ENCODE measurements at places on chromosomes 6 and 20.

DNA sequence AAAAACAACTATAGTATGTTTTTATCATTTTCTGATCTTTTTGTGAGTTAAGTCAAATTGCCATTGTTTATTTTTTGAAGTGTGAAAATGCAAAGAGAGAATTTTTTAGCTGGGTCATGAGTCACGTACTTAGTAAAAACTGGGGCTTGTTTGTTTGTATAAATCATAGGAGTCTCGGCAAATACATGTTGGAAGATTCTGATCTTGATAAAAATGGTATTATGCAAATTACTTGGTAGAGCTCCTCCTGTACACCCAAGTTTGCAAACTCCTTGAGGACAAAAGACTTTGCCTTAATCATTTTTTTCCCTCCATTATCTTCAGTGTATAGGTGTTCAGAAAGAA is 25.8 kb downstream of the TBPL1 start:
- DNase-seq = no peak

- no peak for DNase-seq
Measured at GRCh38 chr6:42507195-42507594, 55.5 kb upstream of the TRERF1 start.

GRCh38 chr20:31485450-31486339 is 10.6 kb downstream of the REM1 start:
- no peak for DNase-seq

- DNase-seq = no peak
Measured at GRCh38 chr6:137536104-137536773, 42.0 kb upstream of the OLIG3 start.

DNA sequence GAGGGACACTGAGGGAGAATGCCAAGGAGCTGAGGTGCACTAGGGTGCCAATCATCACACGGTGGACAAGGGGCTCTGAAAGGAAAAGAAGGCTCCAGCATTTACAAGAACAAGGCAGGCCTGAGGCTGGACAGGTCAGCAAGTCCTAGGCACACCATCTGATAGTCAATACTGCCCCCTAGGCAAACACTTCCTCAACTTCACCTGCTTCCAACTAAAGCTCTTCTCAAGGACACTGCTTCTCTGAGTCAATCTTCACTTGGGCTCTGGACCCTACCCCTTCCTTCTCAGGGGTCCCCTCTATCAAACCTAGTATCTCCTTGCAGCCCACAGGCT is 37.7 kb upstream of the SLC4A11 start:
- DNase-seq = no peak

- no peak for DNase-seq
Measured at GRCh38 chr20:48266571-48266970, 481.3 kb upstream of the SULF2 start.

DNA sequence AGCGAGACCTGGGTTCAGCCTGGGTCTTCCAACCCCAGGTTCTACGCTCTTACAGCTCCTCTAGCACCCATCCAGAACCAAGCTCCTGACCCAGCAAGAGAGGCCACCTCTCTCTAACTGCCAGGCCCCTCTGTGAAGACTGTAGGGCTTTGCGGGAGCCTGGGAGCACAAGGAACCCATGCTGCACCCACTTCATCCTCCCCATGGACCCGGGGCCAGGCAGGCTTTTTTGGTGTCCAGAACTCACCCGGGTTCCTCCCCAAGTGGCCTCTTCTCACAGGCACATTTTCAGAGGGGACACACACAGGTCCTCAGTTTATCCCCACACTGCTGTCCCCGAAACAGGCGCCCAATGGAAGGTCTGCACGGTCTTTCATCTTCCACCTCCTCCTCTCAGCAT is 145.9 kb downstream of the SYNDIG1 start:
- no peak for DNase-seq

DNA sequence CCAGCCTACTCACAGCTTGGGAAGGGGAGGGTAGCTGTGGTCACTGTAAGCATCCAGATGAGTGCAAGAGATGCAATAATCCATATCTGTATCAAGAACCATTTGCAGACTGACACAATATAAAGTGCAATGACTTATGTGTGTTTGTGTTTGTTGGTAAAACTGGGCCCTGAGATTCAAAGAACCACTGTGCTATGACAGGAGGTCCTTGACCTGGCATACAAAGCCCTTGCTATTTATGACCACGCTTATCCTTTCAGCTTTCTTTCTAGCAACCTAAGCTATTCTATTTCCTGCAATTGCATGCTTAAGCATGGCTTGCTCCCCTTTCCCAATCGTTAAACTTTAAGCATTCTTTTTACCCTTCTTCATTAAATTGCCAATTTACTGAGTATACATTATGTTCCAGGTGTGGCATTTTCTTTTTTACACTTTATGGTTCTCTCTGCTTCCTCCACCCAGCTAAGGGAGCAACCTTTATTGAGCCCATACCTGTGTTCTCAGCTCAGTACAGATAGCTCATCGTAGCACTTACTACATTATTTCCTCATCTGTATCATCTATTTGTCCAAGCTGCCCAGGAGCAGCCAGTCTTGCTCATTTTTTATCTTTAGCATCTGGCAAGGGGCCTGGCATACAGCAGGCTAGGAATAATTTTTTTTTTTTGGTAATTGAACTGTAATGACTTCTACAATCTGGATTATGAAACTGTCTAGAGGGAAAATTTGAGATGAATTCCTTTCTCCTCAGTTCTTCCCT is 3.5 kb downstream of the MCUR1 start:
- DNase-seq = no peak

- DNase-seq = no peak
Measured at GRCh38 chr6:30893666-30894065, 9.3 kb downstream of the DDR1 start.

DNA sequence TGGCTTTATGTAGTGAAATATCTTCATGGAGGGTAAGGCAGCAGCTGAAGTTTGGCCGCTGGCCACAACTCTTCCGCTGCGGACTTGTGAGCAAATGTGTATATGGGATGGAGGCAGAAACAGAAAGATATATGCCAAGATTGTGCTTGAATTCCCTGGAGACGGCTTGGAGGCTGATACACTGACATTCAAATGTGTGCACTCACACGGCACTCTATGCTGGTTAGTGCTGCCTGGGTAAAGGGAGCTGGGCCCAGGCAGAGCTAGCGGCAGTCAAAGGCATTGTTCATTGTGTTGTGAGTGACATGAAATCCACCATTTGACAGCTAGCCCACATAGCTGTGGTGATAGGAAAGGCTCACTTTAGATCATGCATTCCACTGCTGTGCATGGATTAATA is 202.7 kb downstream of the CLIC5 start:
- DNase-seq = no peak

DNA sequence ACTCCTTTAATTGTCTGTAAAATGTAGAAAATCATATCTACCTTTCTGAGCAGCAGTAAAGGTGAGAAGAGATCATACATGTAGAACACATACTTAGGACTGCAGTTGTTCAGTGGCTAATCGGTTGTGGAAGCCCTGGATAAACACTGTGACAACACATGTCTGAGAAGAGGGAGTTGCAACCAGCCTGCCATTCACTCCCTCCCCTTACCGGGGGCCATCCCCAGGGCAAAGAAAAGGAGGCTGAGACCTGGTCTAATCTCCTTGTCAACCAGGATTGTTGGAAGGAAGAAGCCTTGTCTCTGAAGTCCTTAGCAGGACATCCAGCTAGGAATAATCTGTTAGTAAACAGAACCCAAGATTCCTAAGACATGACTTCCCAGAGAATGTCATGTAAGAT is 462.5 kb upstream of the AGPAT4 start:
- no peak for DNase-seq

Data from C1 segment of cervical spinal cord (tissue), 14 donors.